ENCODE measurements at places on chromosomes 2 and 18.

GRCh38 chr2:46695283-46695682 is 215.9 kb downstream of the TMEM247 start:
- DNase-seq: no peak

GRCh38 chr2:23536326-23536725 is 151.3 kb downstream of the KLHL29 start:
- no peak for DNase-seq

DNA sequence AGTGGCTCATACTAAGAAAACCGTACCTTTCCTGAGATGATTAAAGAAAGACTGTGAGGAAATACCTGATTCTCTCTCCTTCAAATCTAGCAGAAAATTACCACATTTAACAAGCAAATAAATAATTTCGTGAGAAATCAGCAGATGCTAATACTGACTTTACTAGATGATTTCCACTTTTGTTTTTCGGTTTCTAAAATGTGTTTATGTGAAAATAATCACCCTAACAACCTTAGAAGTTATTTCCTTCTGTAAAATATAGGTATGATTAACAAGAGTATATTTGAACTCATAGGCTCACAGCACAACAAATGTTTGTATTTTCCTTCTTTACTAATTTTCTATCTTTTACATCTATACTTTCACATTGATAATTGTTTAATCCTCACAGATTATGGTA is 594.1 kb upstream of the FAM98A start:
- no peak for DNase-seq

- no peak for DNase-seq
These were observed 37.7 kb upstream of the SETBP1 start for GRCh38 chr18:44643004-44643403.

GRCh38 chr2:208112969-208113368 is 11.4 kb downstream of the CRYGD start:
- no peak for DNase-seq

DNA sequence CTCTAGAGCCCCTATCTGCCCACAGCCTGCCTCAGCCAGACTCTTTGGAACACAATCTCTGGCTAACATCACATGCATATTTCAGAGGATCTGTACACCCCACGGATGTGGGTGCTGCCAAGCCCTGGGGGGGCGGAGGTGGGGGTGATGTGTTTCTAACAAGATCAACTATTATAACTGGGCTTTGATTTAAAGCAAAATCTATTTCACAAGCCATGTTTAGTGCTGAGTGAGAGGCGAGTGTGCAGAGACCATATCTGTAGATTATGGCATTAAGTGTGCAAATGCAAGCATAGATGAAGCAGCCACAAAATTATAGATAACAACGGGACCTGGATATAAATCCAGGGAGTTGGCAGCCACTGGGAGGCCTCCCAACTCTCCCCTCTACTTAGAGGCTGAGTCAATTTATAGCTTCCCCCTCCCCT is 135.8 kb upstream of the SMAD2 start:
- no peak for DNase-seq

DNA sequence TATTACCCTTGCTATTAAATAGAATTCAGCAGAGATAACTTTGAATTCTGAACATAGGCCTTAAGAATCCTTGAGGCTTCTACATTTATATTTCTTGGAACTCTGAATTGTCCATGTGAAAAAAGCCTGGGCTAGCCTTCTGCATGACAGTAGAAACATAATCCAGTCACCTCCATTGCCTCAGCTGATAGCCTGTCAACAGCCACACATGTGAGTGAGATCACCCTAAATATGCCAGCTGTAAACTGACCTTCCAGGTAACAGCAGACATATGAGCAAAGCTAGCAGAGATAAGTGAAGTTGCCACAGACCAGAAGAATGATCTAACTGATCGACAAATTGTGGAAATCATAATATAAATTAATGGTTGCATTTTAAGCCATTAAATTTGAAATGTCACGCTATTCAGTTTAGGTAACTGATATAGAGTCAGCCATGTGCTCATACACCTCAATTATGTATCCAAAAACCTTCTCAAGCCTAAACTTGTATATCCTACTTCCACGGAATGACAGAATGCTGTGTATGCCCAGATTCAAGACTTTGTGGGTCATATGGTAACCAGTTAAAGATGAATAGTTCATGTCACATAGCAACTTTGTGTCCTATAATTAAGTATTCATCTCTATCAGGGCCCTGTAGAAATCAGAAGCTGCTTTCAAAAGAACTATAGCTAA is 48.1 kb upstream of the SETBP1 start:
- DNase-seq: no peak

GRCh38 chr18:9178557-9178956 is 42.0 kb downstream of the ANKRD12 start:
- DNase-seq: no peak

- DNase-seq: no peak
These were observed 4.5 kb downstream of the RETREG2 start for GRCh38 chr2:219182331-219183150.

- DNase-seq: no peak
These were observed 101.7 kb downstream of the TTC32 start for GRCh38 chr2:19799881-19800780.

- DNase-seq: no peak
These were observed 668.1 kb downstream of the EPHA4 start for GRCh38 chr2:220904015-220904414.

- DNase-seq: no peak
These were observed 14.0 kb downstream of the REEP1 start for GRCh38 chr2:86323273-86324021.

GRCh38 chr2:173357346-173357745 is 2.7 kb downstream of the CDCA7 start:
- DNase-seq: no peak

DNA sequence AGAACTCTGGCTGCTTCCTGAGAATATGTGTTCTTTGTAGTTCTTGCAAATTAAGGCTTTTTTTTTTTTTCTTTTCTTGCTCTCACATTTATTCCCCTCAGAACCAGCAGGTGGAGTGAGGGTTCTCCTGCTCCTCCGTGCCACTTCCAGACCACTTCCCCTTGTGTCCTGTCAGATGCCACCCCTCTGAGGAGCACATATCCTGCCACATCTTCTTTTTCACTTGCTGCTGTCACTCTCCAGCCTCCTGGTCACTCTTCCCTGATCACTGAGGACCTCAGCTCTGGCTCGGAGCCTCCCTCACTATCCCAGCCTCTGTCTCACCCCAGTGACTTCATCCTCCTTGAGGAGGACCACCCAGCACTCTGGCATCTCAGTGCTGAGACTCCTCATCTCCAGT is 100.5 kb downstream of the TACR1 start:
- no peak for DNase-seq

DNA sequence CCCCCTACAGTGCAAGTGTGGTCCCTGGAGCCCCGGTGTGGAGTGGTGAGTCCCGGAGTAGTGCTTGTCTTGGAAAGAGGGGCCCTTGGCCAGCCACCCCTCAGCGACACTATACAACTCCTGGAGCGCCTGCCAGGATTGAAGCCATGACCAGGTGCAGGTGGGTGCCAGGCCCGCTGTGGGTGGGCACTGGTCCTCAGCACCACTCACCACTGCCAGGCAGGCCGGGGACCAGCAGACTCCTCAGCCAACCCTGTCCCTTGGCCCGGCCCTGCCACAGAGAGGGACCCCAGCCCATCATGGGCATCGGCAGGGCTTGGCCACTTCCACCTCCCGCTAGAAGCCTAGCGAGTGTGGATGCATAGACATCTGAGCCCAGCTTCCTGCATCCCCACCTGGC is 42.2 kb downstream of the STK25 start:
- DNase-seq: no peak

DNA sequence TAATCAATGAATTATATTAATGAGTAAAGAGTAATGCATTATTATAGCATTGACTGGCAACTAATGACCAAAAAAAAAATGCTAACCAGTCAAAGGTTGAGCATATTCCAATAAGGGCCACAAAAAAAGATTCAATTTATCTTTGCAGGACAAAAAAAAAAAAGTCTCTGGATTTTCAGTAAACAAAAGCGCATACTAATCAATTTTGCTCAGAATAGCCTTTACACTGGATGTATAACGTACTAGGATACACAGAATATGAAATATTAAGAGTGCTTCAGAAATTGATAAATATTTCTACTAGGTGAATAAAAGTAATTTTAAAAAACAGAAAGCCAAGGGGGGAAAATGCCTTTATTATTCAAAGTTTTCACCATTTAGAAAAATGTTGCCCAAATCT is 74.4 kb downstream of the NBAS start:
- DNase-seq: no peak

DNA sequence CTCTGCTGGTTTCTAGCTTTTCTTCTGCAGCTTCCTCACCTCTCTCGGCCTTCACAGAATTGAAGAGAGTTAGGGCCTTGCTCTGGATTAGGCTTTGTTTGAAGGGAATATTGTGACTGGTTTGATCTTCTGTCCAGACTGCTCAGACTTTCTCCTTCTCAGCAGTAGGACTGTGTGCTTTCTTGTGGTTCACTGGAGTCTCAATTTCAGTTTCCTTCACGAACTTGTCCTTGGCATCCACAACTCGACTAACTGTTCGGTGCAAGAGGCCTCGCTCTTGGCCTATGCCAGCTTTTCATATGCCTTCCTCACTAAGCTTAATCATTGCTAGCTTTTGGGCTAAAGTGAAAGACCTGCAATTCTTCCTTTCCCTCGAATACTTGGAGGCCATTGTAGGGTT is 18.9 kb upstream of the SALL3 start:
- no peak for DNase-seq

GRCh38 chr2:28687640-28688385 is 63.8 kb upstream of the PPP1CB start:
- DNase-seq: no peak

DNA sequence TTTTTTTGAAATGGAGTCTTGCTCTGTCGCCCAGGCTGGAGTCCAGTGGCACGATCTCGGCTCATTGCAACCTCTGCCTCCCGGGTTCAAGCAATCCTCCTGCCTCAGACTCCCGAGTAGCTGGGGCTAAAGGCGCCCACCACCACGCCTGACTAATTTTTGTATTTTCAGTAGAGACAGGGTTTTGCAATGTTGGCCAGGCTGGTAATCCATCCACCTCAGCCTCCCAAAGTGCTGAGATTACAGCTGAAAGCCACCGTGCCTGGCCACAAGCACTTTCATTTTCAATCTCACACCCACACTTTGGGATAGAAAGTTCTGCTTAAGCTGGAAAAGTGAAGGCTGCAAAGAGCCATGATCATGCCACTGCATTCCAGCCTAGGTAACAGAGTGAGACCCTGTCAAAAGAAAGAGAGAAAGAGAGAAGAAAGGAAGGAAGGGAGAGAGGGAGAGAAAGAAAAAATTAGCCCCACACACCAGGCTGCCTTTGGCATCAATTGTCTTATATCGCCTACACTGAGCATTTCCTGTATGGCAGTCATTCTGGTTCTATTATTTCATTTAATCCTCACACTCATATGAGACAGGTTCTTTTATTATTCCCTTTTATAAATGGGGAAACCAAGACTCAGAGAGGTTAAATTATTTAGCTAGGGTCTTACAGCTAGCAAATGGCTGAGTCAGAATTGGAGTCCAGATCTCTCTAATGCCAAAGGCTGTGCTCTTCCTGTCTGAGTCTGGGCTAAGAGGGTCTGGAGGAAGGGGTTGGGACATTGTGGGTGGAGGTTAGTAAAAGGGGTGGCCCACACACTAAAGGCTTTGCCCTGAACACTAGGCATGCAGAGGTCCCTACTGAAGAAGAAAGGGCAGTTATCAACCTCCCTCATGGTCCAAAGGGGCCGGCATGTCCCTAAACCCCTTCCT is 37.9 kb upstream of the PKDCC start:
- DNase-seq: no peak

- peak; percentile 42 for DNase-seq
These were observed 10.4 kb downstream of the ARHGAP25 start for GRCh38 chr2:68745006-68745405.

- DNase-seq: no peak
These were observed 678.0 kb downstream of the RNF144A start for GRCh38 chr2:7595206-7595605.
